Keratinocyte (primary cell): ENCODE measurements at places on chromosomes 1 and 21.

- no peak for DNase-seq
These were observed 112.1 kb downstream of the TNFSF18 start for GRCh38 chr1:172938681-172939080.

DNA sequence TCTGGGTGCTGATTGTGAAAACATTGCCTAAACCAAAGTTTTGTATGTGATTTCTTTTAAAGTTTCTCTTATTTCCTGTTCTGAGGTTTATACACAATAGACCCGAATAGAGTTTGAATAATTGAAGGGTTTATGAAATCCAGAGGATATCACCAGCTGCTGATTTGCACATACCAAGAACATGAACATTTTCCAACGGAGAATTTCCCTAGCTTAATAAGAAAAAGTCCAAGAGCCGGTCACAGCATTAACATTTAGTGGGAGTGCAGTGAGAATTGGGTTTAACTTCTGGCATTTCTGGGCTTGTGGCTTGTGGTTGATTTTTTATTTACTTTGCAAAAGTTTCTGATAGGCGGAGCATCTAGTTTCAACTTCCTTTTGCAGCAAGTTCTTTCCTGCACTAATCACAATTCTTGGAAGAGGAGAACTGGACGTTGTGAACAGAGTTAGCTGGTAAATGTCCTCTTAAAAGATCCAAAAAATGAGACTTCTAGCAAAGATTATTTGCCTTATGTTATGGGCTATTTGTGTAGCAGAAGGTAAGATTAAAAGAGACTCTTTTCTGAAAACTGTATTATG, at the start of gene CFH:
Gene CFH, plus strand, starts transcription at position 407 of the 579 bp plus-strand sequence. Its CDS starts 75 bp downstream, at position 482.
- DNase-seq: no peak

GRCh38 chr1:182595641-182596240, 6.7 kb upstream of the RNASEL start:
- DNase-seq: no peak

GRCh38 chr21:46605767-46606426, 1.0 kb upstream of the S100B start:
- DNase-seq: no peak

DNA sequence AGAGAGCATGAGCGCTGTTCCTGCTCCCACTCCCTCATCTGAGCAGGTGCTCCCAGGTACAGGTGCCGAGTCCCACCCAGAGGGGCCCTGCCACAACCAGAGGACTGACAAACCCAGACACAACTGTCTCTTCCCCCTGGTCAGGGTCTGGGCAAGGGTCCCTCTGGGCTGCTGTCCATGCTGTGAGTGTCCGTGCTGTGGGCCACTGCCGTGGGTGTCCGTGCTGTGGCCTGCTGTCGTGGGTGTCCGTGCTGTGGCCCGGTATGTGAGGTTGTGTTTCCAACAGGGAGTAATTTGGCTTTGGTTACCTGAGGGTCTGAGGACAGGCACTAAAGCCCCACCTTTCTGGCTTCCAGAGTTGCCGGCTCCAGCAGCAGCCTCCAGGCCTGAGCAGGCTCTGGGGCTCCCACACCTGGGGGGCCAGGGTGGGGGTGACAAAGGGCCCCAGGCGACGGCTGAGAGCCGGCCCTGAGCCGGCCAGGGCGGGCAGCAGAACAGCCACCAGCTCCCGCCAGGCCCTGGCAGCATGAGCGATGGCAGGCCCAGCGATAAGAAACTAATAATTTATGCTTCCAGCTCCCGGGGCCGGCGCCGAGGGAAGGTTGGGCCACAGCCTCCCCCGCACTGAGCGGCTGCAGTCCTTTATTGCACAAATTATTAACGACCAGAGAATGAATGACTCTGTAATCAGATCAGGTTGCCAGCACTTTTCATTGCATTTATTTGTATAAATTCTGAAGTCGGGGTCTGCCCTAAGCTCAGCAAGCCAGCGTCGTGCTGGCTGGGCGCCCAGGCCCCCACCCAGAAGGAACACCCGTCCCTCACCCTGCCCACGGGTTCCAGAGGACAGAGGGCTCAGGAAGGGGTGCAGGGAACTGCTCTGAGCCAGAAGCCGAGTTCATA, 7.3 kb upstream of the SAMD11 start:
- no peak for DNase-seq

DNA sequence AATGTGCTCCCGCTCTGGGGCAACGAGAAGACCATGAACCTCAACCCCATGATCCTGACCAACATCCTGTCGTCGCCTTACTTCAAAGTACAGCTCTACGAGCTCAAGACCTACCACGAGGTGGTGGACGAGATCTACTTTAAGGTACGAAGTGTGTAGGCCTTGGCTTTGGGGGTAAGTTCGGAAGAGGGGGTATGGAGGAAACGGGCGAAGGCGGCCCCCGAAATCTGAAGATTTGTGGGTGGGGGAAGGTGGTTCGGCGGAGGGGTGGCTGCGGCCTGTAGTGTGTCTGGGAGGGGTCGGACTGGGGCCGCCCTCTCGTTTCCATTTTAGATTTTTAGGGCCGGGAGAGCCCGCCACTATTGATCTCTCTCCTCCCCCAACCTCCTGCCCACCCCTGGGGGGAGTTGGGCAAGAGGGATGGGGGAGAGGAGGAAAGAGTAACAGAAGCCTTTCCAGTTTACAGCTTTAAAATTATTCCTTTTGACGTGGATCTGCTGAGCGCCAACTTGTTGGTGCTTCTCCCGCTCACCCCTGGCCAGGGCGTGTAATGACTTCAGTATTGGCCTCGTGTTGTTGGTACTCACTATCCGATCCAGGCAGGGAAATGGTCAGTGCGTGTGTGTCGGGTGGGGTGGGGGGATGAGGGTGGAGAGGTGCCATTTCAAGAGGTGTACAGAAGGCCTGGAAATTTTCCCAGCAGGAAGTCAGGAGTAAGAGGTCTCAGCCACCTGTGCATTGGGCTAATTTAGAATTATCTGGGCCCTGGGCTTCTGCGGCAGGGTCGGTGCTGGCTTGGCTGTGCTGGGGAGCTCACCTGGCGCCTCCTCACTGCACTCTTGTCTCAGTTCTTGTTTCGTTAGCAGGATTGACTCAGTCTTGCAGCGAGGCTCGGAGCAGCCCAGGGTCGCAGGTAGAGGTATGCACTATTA, 880 bp downstream of the PRPF38B start:
- DNase-seq: no peak

- DNase-seq: no peak
These were observed 129.4 kb upstream of the EDN2 start for GRCh38 chr1:41613689-41614574.
